ENCODE measurements at places on chromosomes 12 and 14.

- peak; percentile 79 for DNase-seq
These were observed 143.4 kb upstream of the C14orf180 start for GRCh38 chr14:104436047-104436591.

GRCh38 chr12:111168009-111168900, 200.6 kb downstream of the PHETA1 start:
- DNase-seq, result no peak

GRCh38 chr14:103142026-103142425, 18.8 kb downstream of the TNFAIP2 start:
- DNase-seq, result no peak

DNA sequence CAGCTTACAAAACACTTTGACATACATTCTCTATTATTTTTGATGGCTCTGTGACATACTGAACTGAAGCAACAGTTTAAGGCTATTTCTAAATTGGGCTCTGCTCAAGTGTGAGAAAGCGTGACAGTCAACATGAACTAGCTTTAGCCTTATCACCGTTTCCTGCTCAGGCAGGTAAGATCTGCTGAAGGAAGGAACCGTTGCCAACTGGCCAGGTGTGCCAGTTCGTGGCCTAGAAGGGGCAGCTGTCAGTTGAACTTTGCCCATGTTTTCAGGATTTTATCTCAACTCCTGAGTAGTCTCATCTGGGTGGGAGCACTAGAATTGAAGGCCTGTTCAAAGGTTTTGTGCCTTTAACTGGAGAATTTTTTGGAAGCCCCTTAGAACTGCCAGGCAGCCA, 79.5 kb downstream of the ETV6 start:
- DNase-seq, result no peak

DNA sequence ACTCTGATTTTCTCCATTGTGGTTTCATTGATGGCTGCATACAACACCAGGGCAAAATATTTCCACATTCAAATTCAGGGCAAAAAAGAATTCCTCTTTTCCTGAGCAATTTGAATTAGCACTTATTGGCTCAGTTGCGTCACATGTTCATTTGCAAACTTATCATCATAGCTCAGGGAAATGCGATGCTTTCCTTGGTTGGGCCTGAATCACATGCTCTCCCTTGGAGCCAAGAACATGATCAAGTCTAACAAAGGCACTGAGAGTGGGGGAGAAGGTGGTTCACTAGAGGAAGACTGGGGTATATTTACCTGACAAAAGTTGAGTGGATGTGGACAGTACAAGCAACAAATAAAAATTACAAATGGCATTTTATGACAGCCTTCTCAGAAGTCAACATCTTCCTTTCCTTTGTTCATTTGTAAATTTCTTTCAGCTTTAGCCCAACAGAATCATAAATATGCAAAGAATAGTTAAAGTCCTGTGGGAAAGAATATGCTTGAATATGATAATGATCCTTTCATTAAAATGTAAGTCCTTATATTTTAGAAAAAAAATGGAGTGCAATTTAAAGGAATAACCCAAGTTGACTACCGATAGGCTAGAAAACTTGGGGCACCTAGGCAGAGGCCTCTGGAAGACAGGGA, 277.2 kb downstream of the NEDD1 start:
- no peak for DNase-seq

DNA sequence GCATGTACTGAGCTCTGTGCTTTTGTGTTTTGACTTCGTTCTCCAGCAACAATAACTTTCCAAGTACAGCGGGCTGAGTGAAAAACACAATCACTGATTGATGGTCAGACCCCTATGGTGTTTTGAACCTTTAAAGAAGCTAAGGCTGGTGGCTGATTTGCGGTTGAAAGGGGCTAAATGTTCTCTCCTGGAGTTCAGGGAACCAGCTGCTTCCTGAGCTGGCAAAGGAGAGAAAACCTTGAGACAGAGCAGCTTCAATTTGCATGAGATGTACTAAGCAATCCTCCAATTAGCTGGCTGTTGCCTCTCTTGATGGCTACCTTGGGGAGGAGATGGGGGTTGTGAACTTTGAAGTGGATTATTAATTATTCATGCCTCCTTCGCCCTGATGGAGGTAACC, 546.7 kb upstream of the SEL1L start:
- no peak for DNase-seq

GRCh38 chr14:21626491-21627230, 8.1 kb downstream of the OR10G2 start:
- DNase-seq, result no peak

GRCh38 chr12:48029491-48030172, 25.4 kb upstream of the COL2A1 start:
- DNase-seq, result no peak

- no peak for DNase-seq
These were observed 81.6 kb downstream of the ADGRD1 start for GRCh38 chr12:131035245-131035681.

DNA sequence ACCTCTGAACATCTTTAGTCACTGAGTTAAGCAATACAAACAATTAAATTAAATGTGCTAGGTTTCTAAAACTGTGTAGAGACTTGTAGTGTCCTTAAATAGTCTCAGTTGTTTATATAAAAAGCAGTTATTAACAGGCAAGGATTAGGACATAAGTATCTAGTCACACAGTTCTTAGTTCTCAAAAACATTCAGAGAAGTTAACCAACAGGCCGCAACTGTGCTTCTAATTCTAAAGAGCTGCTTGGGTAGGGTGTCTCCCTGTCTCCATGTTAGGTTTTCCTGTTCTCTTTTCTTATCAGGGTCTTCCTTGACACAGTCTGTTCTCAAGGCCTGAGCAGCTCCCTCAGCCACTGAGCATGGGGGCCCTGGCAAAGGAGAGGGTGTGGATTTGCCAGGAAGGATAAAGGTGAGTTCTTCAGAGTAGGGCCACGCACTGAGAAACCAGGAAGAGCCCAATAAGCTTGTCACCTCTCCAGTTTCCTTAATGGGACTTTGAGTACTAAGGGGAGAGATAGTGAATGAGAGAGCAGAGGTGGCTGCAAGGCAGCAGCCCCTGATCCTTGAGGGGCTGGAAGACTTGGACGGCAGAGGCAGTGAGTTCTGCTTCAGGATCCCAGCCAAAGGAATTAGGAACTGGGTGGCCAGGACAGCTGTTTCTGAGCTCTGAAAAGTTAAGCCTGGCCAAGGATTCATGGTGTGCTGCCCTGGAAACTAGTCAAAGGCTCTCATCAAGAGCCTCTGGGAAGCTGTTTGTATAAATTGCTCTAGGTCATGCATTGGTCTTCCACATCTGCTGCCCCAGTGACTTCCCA, 177.3 kb downstream of the MYRFL start:
- no peak for DNase-seq

DNA sequence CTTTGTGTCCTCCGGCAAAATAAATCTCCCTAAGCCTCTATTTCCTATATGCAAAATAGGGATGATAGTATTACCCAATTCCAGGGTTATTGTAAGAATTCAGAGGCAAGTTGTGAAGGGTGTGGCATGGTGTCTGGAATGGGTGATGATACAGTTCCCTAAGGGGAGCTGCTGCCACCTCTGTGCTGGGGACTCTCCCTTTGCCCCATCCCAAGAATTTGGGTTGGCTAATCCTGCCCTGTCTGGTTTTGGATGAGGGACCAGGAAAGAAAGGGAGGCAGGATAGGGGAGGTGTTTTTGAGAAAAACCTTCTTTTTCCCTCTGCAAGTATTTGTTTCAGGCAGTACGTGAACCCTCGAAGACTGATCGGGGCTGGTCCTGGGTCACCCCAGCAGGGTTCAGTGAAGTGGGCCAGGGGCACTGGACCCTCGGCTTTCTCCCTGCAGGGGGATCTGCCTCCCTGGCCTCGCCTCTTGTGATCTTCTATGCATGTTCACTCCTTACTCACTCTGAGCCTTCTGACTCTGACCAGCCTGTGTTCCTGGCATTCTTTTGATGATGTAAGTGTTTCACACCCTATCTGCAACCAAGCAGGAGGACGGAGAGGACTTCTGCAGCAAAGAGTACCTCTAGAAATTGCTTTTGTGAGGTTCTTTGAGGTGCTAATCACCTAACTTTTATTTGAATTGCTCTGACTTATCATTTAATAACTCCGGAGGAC, 60.8 kb downstream of the RASSF3 start:
- peak; percentile 39 for DNase-seq

DNA sequence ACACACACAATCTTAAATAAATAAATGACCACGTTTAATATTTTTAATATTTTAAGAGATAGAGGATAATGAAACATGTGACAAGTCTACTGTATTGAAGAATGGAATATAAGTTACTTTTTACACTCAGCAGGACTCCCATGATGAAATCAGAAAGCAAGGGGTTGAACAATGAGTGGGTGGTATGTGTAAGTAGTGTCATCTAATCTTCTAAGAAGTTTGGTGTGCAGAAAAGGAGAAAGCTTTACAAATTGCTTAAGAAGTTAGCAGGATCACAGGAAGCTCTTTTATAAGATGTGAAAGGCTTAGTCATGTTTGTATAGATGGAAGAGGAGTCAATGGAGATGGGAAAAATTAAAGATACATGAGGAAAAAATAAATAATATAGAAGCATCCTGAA, 47.8 kb downstream of the SLC15A5 start:
- DNase-seq, result no peak

GRCh38 chr14:61334197-61334701, 12.9 kb downstream of the PRKCH start:
- DNase-seq, result no peak

DNA sequence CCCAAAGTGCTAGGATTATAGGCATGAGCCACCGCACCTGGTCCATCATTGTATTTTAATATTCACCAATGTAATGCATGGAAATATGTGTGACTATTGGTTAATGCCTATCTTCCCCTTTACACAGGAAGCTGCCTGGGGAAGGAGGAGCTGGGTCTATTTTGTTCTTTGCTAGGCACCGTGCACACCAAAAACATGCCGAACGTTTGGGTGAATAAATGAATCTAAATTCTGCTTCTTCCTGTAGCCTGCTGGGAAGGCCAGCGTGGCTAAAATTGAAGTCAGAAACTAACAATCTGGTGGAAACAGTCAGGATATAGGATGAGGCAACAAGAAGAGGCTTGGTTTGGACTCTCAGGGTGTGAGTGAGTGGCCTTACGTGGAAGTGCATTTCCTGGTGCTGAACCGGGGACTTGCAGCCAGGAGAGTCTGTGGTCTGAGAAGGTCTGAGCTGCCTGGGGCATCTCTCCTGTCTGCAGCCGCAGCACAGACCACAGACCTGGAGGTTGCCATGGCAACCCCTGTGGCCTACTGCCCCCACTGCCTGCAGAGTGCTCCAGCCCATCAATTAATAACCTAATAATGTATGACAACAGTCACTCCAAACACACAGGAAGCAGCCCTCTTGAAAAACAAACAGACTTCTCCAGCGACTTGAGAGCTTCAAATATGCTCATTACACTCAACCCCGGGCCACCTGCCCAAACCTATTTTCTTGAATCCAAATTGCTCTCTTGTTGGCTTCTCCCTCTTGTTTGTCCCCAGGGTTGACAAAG, 5.5 kb upstream of the GPR68 start:
- DNase-seq, result no peak
